ENCODE measurements at places on chromosomes 7 and 10.

DNA sequence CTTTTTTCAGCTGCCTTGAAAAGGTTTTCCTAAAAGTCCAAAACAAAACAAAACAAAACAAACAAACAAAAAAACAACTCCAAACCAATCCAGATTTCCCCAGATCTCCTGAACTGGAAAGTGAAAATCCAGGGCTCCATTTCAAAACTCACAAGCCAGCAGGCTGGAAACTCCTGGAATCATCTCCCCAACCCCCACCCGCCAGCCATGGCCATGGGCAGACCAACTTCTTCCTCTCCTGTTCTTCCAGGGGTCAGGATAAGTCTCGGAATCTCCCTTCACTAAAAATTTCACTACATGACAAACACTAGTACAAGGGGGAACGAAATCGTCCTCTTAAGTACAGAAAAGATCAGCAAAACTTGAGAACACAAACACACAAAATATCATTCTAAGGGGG is 40.4 kb downstream of the GNA12 start:
- peaks cover 16% of the 10 kb centered on the region for H3K4me1 ChIP-seq
- no peak for DNase-seq
- H3K27ac ChIP-seq = no peak overlapping the region
- H3K36me3 ChIP-seq = no peaks in the 10 kb centered on the region
- no peak overlapping the region for H3K4me3 ChIP-seq

GRCh38 chr10:3897156-3897555 is 112.1 kb upstream of the KLF6 start:
- no peaks in the 10 kb centered on the region for H3K36me3 ChIP-seq
- no peak for DNase-seq
- H3K4me1 ChIP-seq = peaks cover 19% of the 10 kb centered on the region
- no peak overlapping the region for H3K4me3 ChIP-seq
- no peak overlapping the region for H3K27ac ChIP-seq

GRCh38 chr7:25319707-25320106 is 91.4 kb upstream of the NPVF start:
- H3K36me3 ChIP-seq = no peaks in the 10 kb centered on the region
- H3K27me3 ChIP-seq = no peaks in the 10 kb centered on the region
- no peak overlapping the region for H3K4me3 ChIP-seq

- H3K27ac ChIP-seq = no peak overlapping the region
- H3K36me3 ChIP-seq = peaks cover 31% of the 10 kb centered on the region
- no peak for DNase-seq
These were observed 2.3 kb downstream of the RNF216 start for GRCh38 chr7:5779141-5779540.
